ENCODE measurements at places on chromosomes 7 and 10. TPM values are rescaled to one million over a fixed set of nuclear protein-coding genes. Genes with fewer than 3 reads are reported as not detected.

Gene ASB15
- total RNA-seq: not detected

Gene VWA2
- under 0.01 TPM for total RNA-seq

Gene PDK4
- total RNA-seq: 3.2 TPM

Gene KIAA1549
- total RNA-seq: 0.26 TPM

Gene TAS2R5
- 0.79 TPM for total RNA-seq

Gene CARD11
- total RNA-seq: 0.13 TPM

Gene MYL10
- total RNA-seq: not detected

Gene ZNF775
- 3.3 TPM for total RNA-seq

Gene PROSER2
- 2.0 TPM for total RNA-seq

Gene DNAJC1
- total RNA-seq: 47.6 TPM

Gene GNGT1
- not detected for total RNA-seq

Gene MAGI2
- 4.6 TPM for total RNA-seq

Gene SLC18A3
- not detected for total RNA-seq

Gene PDE1C
- total RNA-seq: 0.56 TPM

Gene GFRA1
- 0.12 TPM for total RNA-seq

Gene FBXL13
- total RNA-seq: 4.5 TPM

Gene SLC18A2
- total RNA-seq: not detected

Gene SLC26A3
- not detected for total RNA-seq

Gene COX19
- 7.2 TPM for total RNA-seq

Gene STEAP1
- total RNA-seq: 73.1 TPM

Gene URGCP
- 30.0 TPM for total RNA-seq

All from aortic smooth muscle cell (primary cell).